Umbilical cord (tissue), 2 donors: ENCODE measurements at places on chromosomes 7 and 10. TPM values are rescaled to one million over a fixed set of nuclear protein-coding genes. Genes with fewer than 3 reads are reported as not detected.

DNA sequence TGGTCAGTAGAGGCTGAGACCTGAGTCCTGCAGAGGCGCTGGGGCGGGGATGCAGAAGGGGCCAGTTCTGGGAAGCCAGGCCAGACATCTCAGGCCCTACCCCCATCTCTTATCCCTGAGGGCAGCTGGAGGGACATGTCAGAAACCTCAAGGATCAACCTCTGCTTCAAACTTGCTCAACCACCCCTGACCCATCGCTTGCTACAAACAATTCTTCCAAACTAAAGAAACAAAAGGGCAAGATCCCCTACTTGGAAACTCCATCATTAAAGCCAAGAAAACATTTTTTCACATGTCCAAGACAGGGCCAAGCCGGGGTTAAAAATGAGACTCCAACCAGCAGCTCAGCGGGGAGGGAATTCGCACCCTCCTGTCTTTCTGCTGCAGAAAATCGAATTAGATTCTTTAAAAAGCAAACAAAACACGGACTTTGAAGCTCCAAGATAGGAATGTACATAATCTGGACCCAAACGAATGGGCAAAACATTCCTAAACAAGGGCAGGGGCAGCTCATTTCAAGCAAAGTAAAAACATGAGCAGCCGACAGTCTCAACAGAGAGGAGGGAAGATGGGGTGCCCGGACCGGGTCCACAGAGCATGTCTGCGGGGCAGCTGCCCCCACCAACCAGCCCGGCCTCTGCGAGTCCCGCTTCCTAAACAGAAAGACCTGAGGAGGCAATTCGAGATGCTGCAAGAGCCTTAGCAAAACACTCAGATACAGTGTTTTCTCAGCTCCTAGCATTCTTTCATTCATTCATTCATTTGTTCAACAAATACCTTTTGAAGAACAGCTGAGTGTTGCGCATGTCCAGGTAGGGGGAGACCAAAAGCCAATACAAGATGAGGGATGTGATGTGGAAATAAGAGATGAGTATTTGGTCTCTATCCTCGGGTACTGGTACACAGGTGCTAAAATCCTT, 44.8 kb downstream of the CHST15 start:
- no peak for DNase-seq

DNA sequence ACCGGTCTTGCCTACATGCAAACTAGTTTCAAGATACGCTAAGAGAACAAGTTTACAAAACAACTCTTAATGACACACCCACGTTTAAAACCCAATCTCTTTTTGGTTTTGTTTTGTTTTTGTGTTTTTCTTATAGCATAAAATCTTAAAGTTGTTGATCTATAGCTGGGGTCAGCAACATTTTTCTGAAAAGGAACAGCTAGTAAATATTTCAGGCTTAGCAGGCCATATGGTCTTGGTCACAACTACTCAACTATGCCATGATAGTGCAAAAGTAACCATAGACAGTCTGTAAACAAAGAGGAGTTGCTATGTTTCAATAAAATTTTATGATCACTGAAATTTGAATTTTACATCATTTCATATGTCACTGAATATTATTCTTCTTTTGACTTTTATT, 327.4 kb downstream of the AGMO start:
- no peak for DNase-seq

DNA sequence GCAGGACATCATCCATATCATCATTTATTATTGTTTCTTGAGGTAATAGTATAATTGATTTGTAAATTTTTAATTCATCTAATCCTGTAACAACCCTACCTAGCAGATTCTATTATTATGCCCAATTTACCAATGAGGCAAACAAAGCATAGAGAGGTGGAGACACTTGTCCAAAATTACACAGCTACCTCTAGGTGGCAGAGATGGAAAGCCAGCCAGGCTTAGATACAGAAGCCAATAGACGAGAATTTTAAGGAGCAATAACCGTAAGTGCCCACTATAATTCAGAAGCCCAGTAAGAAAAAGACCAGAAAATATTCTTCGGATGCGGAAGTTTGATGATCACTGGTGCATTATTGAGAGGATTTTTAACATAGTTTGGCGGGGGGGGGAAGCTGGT, 54.0 kb downstream of the ANK3 start:
- DNase-seq = no peak

DNA sequence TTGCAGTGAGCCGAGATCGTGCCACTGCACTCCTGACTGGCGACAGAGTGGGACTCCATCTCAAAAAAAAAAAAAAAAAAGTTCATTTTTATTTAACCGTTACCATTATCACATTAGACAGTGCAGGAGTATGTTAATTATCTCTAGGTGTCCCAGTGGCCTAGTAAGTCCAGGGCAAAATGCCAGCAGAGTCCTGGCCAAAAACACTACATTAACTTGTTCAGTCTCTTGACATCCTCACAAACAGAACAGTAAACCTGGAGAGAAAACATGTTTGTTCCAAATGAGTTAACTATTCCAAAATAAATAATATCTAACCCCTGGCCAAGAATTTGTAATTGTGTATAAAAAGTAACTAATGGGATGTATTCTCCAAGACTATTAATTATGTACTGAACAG, 43.2 kb downstream of the PTPRZ1 start:
- no peak for DNase-seq

DNA sequence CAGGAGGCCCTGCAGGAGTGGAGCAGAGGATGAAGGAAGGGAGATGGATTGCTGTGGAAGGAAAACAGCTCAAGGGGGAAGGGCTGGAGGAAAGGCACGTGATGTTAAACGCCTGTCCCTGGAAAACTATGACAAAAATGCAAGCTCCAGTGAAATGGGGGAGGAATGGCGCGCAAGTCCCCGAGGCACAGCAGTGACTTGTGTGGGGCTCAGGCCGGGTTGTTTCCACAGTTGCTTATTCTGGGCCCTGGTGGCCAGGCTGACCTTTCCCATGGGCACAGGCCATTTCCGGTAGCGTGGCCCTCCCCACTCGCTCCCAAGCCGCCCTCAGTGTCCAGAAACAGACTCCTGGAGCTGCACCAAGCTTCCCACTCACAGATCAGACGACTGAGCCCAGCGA, 68.1 kb upstream of the PDGFA start:
- peak; percentile 76 for DNase-seq

GRCh38 chr10:97025613-97026242, 160.0 kb downstream of the SLIT1 start:
- peak; percentile 27 for DNase-seq

DNA sequence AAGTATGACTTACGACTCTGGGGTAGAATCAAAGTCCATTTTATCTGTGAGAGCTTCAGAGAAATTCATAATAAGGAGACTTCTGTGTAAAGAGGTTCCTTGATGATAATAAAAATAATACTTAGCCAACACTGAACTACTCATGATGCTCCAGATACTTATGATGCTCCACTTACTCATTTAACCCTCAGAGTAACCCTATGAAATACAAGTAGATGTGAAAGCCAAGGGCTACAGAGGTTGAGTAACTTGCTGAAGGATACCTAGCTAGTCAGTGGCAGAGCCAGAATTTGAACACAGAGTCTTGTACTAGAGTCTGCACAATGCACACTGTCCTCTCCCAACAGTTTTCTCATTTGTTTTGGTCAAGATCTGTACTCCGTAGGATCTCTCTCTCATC, 89.5 kb downstream of the HECW1 start:
- DNase-seq = no peak

DNA sequence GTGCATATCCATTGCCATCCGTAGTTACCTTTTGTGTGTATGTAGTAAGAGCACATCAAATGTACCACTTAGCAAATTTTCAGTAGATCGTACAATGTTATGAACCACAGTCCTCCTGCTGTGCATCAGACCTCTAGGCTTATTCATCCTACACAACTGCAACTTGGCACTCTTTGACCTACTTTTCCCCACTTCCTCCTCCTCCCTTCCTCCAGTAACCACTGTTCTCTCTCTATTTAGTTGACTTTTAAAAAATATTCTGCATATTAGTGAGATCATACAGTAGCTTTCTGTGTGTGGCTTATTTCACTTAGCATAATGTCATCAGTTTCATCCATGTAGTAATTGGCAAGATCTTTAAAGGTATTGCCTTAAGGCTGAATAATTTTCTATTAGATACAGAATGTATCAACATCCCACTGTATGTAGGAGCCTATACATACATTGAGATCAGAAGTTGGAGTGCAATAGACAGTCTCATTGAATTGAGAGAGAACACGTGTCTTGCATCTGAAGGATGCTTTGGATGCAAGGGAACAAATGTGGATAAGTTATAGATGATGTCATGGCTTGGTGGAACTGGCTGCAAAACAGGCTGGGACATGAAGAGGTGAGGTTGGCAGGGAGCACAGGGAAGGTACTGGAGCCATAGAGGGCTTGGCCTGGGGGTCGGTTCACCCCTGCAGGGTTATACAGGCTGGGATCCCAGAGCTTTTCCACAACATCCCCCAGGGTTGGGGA, 83.0 kb upstream of the FAM180A start:
- DNase-seq = no peak

- peak; percentile 5 for DNase-seq
Observed at GRCh38 chr10:23157691-23158369, 34.3 kb upstream of the PTF1A start.

DNA sequence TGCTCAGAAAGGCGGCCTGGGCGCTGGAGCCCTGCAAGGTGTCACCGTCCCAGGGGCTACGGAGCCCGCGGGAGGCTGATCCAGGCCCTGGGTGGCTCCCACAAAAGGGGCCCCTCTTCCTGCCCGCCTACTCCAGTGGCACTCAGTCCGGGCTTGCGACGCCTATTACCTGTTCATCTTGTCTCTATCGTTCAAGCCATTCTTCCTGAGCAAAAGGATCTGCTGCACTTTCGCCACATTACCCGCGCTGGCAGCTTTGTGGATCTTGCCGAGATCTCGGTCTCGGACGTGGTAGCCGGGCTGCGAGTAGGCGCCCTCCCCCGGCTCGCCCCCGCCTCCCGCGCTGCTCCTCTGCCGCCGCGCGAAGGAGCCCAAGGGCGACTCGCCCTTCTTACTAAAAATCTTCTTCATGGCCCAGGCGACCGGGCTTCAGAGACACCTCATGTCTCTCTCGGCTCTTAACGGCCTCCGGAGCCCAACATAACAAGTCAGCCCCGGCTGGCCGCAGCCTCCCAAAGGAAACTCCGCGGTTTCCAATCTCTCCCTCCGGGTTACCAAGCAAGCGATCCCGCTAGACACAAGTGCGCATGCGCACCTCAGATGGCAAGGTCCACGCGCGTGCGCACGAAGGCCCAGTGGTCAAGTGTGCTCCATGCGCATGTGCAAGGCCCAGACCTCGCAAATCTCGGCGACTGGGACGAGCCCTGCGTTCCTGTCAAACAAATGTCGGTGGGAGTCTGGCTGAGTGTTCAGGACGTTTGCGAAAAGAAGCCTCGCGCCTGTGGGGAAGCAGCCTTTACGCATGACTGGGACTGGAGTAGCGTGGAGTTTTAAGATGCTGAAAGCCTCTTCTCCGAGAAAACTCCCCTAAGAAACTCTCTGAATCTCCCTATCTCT, at the start of gene ANKRD26:
TSS of gene ANKRD26 (minus strand) at position 579 of the 897 bp plus-strand sequence. CDS start at position 411, 168 bp downstream.
- DNase-seq = peak; percentile 99

- DNase-seq = peak; percentile 42
Observed at GRCh38 chr10:89861584-89862301, 160.4 kb downstream of the KIF20B start.

DNA sequence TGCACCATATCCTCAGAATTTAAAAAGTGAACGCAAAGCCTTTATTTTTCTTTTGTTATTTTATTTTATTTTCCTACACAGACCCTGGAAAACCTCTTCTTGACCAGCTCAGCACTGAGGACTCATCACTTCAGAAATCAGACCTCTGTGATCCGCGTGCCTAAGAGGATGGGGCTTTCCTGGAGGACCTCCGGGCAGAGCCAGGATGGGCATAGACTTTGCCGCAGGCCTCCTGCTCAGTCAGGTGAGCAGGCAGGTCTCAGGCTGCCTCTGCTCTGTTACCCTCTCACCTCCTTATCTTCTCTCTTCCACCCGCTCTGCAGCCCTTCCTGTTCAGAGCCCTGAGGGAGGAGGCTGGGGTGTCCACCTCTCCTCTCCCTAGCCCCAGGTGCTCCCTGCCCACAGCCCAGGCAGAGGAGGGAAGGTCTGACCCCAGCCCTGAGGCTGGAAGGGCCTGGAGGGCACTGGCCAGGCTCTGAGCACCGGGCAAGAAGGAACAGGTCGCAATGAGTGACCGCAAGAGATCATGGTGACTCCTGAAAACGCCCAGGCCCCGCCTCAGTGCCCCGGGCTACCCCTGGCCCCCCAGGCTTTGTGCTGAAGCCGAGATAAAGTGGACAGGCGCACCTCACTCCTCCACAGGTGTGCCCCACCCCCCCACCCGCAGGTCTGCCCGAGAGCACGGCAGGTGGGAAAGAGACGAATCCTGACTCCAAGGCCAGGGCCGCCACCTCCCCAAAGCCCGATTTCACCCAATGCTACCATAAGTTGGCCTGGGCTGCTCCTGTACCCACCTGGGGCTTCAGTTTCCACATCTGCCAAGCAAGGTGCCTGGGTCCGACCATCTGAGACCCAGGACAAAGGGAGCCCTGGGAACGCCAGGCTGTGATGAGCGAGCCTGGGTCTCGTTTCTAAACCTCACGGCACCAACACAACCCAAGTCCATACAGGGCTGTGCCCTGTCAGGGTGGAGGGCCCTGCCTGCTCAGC, 2.8 kb downstream of the CALML5 start:
- no peak for DNase-seq

GRCh38 chr10:126197036-126197543, 191.2 kb downstream of the ADAM12 start:
- DNase-seq = no peak

The HGF gene
- total RNA-seq = 57.1 TPM
